Stimulated activated naive CD4-positive, alpha-beta T cell (primary cell): ENCODE measurements at places on chromosomes 4 and X.

- peak; percentile 75 for DNase-seq
Measured at GRCh38 chrX:65581661-65582339, 47.2 kb upstream of the LAS1L start.

DNA sequence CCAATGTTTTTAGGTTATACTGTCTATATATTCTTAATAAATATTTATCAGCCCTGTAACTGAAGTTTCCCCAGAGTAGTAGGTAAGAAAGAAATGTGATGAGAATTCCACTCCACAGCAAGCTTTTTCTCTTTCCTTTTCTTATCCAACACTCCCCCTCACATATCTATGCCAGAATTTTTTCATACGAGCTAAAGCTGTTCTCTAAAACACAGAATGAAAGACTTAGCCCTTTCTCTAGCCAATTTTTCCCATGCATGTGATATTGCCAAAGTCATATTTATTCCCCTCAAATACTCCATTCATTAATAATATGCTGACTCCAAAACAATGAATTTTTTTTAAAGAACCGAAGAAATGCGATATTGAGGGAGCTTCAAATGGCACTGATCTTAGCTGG, 32.3 kb downstream of the VEGFC start:
- DNase-seq, result no peak

DNA sequence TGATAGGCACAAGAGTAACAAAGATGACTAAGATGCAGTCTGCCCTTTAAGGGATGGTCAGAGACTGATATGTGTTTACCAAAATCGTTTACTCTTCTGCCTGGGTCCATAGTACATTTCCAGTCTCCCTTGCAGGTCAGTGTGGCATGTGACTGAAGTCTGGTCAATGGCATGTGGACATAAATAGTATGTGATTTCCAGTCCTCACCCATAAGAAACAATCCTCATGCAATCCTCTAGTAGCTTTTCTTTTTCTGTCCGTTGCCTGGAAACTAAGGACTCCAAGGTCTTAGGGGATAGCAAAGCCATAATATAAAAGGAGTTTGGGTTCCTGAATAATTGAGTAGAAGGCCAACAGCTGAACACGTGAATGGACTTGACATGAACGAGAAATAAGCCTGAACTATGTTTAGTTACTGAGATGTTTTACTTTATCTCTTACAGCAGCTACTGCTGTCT, 1.1 kb downstream of the SLC9B2 start:
- DNase-seq, result no peak

GRCh38 chrX:138487866-138488265, 223.7 kb downstream of the FGF13 start:
- DNase-seq, result no peak

DNA sequence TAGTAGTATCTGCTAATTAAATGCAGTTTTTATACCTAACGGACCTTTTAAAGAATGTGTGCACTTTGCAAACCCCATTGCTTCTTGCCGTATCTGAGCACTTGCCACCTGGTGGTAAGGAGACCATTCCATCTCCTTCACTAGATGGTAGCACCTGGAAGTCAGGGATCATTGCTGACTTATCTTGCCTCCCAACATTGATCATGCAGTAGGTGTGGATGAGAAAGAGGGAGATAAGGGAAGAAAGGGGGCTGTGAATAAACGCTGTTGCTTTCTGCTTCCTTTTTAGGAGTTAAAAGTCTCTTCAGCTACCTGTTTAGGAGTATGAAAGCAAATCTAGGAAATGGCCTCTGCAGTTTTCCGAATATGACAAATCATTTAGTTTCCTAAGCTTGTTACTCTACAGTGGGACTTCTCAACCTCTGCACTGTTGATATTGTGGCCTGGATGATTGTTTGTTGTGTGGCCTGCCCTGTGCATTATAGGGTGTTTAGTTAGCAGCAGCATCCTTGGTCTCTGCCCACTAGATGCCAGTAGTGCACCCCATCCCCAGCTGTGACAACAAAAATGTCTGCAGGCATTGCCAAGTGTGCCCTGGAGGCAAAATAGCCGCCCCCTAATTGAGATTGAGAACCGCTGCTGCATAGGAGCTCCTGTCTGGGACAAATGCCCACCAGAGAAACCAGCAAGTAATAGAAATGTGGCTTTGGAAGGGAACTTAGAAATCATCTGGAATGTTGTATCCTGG, 38.8 kb downstream of the GAB1 start:
- DNase-seq, result no peak

DNA sequence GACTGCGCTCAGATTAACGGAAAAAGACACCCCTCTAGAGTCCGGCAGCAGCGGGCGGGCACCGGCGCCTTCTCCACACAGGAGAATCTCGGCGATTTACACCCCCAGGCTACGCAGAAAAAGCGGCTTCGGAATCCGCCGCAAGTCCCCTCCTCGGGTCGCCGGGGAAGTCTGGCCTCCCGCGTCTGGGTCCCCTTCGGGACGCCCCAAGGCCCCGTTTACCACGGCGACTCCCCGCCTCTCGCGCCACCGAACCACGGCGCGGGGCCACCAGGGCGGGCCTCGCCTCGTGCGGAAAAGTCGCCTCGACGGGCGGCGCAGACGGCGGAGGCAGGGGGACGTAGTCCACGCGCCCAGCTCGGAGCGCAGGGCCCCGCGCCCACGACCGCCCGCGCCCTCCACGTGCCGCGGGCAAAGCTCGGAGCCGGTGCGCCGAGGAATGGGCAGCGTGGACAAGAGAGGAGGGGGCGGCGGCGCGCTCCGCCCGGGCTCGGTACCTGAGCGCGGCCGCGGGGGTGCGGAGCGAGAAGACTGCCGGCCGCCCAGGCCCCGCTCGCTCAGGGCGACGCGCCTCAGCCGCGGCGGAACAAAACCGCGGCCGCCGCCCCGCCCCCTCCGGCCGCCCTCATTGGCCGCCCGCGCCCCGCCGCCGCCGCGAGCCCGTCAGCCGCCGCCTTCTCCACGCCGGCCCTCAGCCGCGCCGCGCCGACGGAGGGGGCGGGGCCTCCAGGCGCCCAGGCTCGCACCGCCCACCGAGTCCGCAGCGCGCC, at the start of gene FAM53A:
Gene FAM53A, minus strand, starts transcription at position 578 of the 770 bp plus-strand sequence. CDS start 15,572 bp downstream, outside the sequence.
- DNase-seq, result peak; percentile 68

DNA sequence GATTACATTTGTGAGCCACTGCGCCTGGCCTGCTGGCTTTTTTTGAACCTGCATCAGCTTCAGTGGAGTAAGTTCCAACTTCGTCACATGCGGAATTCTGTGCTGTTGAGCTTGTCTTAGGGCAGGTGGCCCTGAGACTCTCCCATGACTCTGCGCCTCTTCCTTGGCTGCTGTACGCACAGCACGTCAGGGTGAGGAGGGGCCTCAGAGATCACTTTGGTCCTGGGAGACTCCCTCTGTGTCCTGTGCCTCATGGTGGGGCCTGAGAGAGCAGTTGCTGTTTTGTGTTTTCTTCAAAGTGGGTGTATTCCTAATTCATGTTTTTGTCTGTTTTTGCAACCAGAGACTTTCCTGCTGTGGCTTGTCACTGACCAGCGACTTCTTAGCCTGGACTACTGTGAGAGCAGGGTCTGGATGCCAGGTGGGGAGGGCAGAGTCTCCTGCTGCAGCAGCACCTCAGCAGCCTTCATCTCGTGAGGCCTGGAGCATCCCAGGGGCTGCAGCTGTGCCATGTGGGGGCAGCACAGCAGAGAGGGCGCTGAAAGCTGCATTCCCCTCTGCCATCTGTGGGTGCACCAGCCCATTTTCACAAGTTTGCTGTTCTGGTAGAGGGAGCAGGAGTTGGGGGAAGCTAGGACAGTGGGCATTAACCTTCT, 107.8 kb downstream of the TNIP2 start:
- DNase-seq, result no peak

DNA sequence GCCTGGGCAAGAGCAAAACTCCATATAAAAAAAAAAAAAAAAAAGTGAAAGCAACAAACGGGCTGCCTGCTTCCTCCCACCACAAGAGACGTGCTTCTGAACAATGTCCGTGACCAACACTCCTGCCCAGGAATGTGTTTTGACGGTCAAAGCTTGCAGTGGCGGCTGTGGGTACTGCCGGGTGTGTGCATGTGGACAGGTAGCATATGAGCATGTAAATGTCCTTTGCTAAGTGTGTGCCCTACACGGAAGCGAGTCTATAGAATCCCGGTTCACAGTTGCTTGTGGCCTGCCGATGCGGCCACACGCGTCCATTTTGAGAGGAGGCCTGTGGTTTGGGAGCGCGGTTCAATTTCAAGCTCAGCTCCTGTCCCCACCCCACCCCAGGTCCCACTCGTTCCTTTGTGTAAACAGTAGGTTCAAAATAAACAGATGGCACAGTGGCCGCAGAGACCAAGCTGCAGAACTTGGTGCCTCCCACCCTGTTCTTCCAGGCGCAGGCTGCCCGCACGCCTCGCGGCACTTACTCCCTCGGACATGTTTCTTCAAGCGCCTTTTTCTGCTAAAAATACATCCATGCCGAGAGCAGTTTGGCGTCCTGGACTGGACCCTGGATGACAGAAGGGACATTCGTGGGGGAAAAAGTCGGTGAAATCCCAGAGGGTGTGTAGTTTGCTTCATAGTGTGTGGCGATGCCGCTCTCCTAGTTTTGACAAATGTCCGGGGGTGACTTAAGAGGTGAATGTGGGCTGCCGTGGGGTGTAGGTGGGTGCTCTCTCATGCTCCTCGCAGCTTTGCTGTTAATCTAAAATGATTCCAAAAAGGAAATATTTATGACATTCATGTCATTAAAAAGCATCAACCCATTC, 11.5 kb upstream of the NKX1-1 start:
- no peak for DNase-seq

DNA sequence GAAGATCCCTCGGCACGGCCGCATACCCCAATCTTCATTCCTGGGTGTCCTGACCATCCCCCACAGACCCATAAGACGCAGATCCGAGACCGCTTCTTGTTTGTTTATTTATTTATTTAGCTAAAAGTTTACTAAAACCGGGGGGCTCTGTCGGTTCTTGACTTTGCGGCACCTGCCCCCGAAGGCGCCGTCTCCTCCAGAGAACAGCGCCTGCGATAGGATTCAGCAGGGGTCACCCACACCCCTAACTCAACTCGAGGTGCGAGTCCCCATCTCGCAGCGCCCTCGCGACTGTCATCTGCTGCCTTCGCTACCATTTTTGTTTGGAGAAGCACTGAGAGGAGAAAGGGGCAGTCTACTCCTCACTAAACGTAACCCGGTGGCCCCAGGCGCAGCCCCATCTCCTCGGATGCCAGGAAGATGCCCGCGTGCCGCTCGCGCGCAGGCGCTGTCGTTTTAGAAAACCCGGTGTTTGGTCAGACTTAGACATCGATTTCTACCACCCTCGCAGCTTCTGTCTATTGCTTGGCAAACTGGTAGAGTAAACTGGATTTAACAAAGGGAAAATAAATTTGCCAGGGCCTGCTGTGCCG, 18.9 kb upstream of the GPR101 start:
- no peak for DNase-seq

DNA sequence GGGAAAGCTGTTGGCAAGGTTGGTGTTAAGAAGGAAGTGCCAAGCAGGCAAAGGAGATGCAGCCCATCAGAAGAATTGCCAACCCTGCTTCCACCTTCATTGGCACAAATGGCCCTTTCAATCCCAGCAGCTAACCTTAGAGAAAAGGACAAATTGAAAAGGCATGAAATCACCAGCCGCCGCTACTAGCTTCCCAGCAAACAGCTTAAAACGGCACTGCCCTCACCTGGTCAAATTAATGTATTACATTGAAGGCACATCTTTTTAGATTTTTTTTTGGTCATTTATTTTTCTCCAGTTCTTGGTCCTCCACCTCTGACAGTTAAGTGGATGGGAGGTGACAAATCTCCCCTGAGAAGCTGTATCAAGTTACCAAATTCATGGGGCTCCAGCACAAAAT, 51.0 kb upstream of the NHSL2 start:
- DNase-seq, result no peak

DNA sequence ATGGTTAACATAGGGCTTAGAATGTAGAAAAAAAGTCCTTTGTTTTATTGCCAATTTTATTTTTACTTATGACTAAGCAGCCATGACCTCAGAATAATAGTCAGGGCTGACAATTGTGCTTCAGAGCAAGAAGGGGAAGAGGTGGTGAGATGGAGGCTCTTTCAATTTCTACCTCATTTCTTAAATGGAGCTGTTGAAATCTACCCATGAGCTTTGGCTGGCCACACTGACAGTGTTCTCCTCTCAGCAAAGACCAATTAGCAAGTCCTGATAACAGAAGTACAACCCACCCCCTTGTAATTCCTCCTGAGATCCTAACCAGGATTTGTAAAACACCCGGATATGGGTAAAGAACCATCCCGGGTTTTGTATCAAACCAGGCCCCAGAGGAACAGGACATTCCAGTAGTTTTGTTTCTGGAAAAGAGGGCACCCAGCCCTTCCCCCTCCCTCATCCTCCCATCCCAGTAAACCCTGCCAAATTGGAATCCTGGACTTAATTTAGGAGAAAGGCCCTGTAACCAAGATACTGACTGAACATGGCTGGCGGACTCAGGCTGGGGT, at the start of gene HEPH:
Gene HEPH, plus strand, starts transcription at position 399 of the 563 bp plus-strand sequence. CDS start 6,324 bp downstream, outside the sequence.
- no peak for DNase-seq

DNA sequence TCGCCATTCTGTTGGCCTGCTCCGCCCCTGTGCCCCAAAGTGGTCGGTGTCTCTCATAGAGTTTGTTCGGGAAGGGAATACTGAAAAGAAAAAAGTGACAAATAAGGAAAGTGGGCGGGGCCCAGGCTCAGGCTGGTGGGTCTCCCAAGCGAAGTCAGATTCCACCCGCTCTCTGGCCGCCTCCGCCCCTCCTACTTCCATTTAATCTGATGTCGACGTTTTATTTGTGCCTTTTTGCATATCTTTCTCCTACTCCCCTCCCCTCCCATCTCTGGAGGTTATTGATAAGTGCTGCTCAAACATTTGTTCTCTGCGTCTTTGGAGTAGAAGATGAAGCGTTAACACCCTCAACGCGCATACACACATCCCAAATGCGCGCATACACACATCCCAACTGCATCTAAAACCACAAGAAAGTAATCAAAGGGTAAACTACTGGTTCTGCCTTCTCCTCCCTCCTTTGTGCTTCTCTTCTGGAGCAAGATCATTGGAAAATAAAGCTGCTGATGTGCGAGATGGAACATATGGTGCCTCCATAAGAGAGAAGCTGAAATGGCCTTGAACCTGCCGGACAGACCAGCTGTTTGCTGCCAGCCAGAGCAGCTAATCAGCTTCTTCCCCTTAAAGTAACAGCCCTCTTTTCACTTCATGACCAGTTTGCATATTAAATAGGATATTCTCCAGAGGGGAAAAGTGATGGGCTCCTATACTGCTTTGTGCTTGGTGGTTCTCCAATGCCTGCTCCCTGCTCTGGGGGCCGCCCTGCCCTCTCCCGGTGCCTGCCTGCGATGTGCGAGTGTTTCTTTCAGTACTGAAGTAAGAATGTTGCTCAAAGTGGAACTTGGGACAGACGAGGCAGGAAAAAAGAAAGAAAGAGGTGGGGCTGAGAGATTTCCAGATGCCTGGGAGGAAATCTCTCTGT, 3.1 kb downstream of the MAMLD1 start:
- no peak for DNase-seq

GRCh38 chrX:24759786-24760185, 66.1 kb downstream of the POLA1 start:
- DNase-seq, result no peak

GRCh38 chrX:80705379-80705778, 104.3 kb downstream of the BRWD3 start:
- no peak for DNase-seq

DNA sequence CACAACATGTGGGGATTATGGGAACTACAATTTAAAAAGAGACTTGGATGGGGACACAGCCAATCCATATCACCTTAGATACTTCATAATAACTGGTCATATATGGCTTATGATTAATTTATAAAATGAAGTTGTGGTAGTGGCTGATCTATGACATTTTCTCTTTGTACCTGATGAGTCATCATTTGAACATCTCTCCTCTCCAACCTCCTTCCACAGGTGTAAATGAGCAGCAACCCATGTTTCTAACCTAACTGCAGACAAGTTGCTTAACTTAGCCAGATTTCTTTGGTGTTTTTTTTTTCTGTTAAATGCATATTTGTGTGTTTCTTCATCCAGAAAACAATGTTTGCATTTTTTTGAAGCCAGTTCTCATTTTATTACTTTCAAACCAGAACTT, 42.6 kb downstream of the SPANXA2 start:
- DNase-seq, result no peak
